ENCODE measurements at places on chromosomes 12 and 14.

- DNase-seq, result no peak
These were observed 10.4 kb downstream of the R3HDM2 start for GRCh38 chr12:57420482-57420881.

- DNase-seq, result no peak
These were observed 224.3 kb upstream of the DCN start for GRCh38 chr12:91406920-91407341.

GRCh38 chr14:23128969-23129758, 10.1 kb upstream of the CEBPE start:
- DNase-seq, result no peak

- DNase-seq, result no peak
These were observed 1585.3 kb upstream of the TMEM132C start for GRCh38 chr12:126681676-126682075.

GRCh38 chr12:41436076-41436475, 248.0 kb downstream of the PDZRN4 start:
- DNase-seq, result no peak

DNA sequence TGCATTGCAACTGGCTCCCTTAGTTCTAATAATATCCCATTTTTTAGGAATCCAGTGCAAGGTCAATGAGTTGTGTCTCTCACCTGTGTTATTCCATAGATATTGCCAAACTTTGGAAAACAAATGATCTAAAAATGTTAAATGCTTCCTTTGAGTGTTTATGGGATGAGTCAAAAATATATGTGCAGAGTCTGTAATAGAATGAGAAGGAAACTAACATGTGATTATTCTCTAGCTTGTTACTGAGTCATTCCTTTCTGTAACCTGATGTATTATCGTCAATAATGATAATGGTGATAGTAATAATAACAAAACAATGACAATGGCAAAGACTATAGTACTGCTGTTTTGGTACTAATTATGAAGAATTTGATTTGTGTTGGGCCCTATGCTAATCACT, 11.5 kb downstream of the ACSS3 start:
- no peak for DNase-seq

DNA sequence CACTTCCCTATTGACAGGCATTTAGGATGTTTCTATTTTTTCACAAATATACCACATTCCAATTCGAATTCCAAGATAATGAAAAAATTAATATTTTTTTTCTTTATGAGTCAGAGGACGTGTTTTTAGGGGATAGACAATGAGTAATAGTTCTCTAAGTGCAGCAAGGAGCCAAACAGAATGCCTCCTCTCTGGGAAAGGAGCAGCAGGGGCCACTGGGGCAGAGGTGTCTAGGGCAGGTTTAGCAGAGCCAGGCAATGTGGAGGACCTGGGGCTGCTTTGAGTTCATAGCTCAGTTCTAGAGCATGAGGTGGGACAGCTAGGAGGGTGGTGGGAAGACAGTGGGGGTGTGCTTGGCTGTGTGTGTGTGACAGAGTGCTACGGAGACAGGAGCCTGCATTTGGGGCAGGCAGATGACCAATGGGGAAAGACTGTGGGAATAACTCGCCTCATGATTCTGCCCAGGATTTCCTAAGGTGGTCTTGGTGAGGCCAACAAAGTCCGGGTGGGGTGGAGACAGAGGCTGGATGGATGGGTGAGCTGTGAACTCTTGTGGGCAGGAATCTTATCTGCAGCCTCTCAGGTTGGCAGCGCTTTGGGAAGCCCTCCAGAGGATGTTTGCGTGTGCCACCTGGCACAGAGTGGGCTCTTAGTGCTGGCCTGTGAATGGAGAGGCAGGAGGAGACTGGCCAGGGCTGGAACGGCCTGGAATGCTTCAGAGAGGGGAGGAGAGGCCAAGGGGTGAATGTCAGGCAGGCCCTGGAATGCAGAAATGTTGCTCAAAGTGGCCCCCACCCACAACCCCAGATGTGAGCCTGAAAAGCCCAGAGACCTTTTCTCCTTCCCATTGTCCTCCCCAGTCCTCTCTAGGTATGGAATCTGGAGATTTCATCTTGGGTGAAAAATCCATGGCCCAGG, 2.4 kb upstream of the KRT7 start:
- DNase-seq, result no peak

- DNase-seq, result no peak
These were observed 150.8 kb upstream of the FSCB start for GRCh38 chr14:44657696-44658388.

- peak; percentile 95 for DNase-seq
These were observed 19.3 kb downstream of the NFKBIA start for GRCh38 chr14:35385042-35385839.

- DNase-seq, result no peak
These were observed 23.3 kb downstream of the DMAC2L start for GRCh38 chr14:50335389-50335788.

DNA sequence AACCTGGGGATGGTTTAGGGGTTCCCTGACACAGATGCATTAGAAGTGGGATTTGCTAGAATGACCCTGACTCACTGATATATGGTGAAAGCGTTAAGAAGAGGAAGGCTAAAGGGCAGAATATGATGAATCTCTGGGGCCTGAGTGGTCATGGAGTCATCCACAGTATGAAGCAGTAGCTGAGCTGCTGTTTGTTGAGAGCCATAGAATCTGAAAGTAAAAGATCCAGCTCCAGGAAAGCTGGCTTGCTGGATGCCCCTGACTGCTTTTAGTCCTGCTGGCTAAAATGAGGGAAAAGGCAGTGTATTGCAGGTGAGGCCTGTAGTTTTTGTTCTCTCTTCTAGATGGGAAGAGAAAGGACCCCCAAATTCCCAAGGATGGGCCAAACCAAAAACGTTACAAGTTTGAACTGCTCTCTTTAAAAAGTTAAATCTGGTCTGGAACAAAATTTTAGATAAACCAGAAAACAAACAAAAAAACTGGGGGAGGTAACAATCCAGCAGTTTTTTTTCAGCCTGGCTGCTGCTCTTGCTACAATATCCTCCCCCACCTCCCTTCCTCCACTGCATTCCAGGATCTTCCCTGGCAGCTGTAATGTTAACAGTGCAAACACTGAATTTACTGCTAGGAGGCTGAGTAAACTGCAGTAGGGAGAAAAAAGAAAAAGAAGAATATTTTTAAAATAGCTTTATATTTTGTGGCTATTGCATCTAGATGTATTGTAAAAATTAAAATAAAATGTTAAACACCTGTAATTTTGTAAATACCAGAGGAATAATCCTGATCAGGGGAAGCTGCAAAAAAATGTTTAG, 16.5 kb downstream of the SEL1L start:
- peak; percentile 28 for DNase-seq

DNA sequence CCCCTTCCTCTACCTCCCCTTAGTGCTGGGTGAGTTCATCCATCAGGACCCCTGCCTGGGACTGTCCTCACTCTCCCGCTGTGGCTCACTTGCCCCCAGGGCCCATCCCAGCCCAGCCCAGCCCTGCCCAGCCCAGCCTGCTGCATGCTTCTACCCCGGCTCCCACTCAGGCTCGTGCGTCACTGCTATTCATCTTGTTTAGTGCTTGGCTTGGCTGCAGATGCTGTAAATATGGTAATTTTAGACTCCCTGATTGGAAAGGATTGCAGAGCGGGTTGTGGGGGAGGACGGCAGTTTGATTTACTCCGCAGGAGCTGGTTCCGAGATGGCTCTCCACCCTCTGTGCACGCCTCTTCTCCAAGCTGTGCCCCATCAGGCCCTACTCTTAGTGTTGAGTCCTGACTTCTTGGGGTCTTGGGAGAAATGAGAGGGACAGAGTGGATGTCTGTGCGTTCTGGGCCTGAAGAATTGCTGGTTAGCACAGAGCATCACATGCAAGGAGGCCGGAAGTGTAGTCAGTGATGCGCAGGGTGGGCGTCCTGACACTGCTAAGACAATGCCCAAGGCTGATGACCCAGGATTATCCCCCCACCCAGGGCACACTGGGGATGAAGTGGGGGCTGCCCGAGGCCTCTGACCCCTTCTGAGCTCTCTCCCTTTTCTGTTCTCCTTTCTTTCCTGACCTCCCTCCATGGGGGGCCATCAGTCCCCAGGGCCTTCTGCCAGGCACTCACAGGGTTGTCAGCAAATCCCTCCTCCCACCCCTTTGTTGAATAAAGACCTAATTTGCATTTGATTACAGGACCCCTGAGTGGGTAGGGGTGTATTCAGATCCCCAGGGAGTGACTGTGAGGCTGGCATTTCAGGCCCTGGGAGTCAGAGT, 244.4 kb downstream of the ZFP36L1 start:
- DNase-seq, result peak; percentile 98

DNA sequence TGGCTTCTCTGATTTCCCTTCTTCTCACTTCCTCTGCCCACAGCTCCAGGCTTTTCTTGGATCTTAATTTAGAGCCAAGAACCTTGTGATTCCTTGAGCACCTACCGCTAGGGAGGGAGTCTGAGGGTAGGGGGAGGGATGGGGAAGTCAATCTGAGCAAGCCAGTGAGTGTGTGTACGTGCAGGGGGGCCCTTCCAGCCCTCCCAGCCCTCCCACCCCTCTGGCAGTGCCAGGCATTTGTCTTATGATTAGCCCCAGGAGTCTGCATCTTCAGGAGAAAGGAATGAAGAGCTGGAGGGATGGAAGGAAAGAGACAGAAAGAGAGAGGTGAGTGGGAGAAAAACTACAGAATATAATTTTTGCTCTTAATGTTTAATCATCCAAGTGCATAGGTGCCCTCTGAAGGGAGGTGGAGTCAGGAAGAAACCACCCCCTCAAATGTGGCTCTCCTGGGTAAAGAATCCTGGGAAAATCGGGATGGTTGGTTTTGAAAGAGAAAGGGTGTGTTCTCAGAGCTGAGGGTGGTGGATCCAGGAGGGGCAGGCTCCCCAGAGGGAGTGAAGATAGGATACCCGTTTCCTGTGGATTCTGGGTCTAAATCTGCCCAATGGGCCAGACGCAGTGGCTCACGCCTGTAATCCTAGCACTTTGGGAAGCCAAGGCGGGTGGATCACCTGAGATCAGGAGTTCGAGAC, 2.1 kb downstream of the PIANP start:
- DNase-seq, result no peak

- no peak for DNase-seq
These were observed 57.2 kb upstream of the ZDHHC17 start for GRCh38 chr12:76706761-76707160.

GRCh38 chr12:114655934-114656749, 27.8 kb downstream of the TBX3 start:
- peak; percentile 87 for DNase-seq

- no peak for DNase-seq
These were observed 23.2 kb downstream of the PCNX4 start for GRCh38 chr14:60114881-60115280.
